ENCODE measurements at places on chromosomes 2 and 18.

GRCh38 chr2:227402959-227403358, 15.2 kb upstream of the SCYGR1 start:
- DNase-seq = no peak

GRCh38 chr2:184677171-184677570, 78.8 kb downstream of the ZNF804A start:
- no peak for DNase-seq

DNA sequence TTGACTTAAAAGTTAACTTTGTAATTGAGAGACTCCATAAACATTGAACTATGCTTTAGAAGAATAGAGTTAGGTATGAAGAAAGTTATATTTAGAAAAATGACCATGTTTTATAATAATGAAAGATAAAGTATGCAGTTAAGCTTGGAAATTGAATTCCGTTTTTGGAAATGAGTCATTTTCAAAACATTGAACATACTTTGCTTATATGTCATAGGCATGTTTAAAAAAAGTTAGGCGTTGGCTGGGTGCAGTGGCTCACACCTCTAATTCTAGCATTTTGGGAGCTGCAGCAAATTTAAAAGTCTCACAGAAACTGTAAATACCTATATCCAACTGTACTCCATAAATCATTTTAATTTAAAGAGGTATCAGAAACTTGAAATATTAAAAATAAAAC, 607.4 kb downstream of the CBLN2 start:
- no peak for DNase-seq

DNA sequence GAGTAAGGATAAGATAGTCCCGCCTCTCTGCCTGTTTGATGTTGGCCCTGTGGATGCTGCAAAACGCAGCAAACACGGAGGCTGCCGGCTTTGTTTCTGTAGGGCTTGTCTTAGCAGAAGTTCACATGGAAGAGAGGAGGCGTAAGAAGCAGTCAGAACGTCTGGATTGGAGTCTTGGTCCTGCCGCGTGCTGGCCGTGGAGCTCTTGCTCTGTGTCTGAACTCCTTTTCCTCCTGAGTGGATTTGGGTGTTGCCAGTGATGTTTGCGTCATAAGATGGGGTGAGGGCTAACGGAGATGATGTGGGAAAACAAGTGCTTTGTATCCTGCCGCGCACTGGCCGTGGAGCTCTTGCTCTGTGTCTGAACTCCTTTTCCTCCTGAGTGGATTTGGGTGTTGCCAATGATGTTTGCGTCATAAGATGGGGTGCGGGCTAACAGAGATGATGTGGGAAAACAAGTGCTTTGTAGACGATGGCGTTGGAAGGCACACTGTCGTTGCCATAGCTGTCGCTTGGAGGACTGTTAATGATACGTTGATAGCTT, 240.9 kb downstream of the AGAP1 start:
- DNase-seq = no peak

DNA sequence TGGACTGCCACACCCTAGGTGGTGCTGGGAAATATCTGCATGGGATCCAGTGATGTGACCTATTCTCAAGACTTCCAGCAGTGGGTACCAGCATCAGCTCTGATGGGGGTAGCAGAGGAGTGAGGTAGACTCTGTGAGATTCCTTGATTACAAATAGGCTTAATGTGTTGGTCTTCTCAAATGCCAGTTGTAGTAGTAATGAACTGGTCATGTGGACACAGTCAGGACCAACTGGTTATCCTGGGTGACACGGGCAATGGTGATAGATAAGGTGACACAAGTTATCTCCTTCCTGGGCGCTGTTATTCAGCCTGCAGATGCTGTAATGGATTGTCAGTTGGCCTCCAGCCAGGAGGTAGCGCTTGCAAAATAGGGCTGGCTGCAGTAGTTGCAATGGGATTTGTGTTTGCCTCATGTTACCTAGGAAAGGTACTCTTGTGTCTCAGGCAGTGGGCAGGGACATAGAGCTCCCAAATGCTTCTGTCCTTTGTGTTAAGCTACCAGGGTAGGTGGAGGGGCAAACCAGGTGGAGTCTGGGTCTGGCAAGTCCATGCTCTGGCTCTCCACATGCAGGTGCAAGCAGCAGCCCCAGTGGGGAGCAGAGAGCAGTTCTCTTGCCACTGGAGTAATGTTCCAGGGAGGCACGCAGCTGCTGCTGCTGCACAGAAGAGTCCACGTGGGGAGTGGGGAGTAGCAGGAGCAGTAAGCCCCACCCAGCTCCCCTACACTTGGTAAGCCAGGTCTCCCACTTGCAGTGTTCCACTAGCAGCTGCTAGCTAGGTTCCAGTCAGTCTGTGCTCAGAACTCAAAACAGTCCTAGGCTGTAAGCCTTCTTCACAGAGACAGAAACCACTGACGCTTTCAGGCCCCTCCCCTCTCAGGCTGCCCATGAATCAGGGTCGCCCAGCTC, 505.4 kb upstream of the DDX18 start:
- DNase-seq = no peak

DNA sequence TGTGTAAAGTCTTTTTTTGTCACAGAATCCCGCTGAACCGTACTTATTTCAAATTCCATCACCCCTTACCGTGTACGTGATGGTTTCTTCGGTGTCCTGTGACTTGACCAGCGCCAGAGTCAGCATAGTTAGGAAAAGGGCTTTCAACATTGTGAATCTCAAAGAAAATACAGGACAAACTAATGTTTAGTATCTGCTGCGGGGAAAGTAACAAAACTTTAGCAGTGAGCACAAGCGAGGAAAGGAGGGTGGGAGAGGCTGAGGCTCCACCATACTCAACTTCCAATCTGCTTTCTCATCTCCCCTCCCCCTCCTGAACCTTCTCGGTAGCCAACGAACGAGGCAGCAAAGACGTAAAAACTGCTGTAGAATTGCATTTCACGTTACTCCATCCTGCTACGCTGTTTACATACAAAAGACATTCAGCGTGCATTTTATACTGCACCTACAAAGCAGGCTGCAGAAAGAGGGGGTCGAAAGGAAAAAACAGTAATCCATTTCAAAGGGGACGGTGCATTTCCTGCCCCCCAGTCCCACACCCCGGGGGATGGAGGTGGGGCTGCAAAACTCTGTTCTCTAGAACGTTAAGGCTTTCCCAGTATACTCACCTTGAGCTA, 1.2 kb downstream of the EFEMP1 start:
- DNase-seq = no peak

- DNase-seq = no peak
Measured at GRCh38 chr2:230657906-230658305, 54.7 kb upstream of the CAB39 start.

GRCh38 chr2:210224941-210225672, at the start of gene ACADL:
ACADL (minus strand) TSS chr2:210225447; CDS start chr2:210225263, 184 bp downstream.
- peak; percentile 10 for DNase-seq

DNA sequence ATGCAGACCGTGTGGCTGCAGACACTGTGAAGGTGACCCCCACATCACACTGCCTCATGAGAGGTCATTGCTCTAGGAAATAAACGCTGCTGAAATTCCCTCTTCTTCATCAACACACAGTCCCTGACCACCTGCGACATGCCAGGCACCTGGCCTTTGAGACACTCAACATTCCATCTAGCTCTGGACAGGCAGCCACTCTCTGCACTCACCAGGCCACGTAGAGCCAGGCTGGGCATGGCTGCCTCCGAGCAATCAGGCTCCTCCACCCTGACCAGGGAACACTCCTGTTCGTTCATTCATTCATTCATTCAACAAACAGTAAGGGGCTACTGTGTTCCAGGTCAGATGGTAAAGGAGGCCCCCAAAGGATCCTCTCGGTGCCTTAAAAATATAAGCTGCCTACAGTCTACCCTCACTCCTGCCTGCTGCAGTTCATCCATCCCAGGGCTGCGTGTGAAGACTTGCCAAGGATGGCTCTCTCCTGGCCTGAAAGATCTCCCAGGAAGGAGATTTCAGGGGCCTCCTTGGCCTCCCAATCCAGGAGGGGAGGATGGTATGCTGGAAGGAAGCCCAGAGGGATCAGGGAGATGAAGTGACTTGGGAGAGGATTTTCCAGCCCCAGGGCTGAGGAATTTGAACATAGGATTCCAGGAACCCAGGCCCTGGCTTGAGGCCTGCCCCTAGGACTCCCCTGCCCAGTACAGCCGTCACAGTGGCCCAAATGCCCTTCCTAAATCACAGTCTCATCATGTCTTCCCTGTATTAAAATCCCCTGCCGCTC, 66.7 kb downstream of the TNS1 start:
- DNase-seq = no peak

GRCh38 chr2:51387235-51387634, 355.3 kb upstream of the NRXN1 start:
- DNase-seq = no peak

DNA sequence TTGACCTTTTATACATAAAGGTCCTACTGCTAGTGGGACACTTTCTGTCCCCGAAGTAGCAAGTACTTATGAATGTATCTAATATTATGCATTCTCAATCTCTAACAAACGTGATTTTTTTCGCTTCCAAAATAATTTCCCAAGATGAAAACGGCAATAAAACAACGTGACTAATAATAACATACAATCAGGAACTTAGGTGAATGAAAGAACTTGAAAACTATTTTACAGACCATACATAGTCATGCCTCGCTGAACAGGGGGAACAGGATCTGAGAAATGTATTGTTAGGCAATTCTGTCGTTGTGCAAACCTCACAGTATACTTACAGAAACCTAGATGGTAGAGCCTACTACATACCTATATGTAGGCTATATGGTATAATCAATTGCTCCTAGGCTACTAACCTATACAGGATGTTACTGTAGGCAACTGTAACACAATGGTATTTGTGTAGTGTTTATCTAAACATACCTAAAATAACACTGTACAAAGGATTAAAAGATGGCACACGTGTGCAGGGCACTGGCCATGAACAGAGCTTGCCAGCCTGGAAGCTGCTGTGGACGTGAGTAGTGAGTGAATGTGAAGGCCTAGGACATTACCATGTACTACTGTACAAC, 2.5 kb downstream of the RTN4 start:
- no peak for DNase-seq

DNA sequence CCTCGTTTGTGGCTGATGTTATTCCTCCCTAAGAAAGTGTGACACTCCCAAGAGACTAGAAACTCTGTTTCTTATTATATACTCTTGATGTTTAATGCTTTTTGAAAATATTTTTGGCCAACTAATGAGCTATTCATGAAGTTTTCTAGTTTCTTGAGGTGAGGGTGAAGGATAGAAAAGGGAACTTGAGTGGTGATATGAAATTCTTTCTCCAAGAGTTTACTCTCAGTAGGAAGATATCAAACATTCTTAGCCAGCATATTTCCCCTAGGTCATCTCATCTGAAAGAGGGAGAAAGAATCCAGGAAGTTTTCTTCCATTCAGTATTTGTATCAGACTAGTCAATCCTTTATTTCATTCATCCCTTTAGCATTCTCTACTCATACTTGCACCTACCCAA, 95.7 kb downstream of the MAP3K20 start:
- DNase-seq = no peak

DNA sequence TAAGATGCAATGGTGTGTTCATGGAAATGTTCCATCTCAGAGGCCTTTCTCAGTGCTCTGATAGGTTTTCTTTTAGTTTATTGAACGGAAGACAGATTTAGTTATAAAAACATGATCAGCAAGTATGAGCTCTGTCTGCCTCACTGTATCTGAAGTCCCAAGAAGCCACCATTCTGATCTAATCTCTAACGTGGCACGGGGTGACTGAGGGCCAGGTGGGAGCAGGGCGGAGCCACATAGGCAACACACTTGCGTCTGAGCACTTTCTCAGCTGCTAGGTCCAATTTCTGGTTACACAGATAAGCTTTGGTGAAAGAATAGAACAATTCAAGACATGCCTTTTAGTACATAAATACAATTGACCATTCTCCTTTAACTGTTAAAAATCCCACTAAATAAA, 60.4 kb downstream of the SNTG2 start:
- DNase-seq = no peak

DNA sequence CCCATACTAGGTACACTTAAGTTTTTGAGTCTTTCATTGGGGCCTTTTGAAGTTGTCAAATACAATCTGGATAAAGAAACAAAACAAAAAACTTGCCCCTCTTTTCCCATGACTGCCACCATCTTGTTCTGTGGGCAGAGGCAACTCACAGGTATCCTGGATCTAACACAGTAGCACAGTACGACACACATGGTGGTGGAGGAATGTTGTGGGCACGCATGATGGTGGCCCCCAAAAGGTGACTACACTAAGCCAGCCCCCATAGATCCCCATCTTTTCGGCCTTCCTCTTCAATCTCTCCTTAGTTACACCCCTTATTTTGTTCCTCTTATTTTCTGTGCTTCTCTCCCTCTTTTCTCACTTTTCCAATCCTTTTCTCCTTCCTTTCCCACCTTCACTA, 4.5 kb upstream of the STPG4 start:
- no peak for DNase-seq

- no peak for DNase-seq
Measured at GRCh38 chr2:211864328-211864727, 674.3 kb downstream of the ERBB4 start.

- no peak for DNase-seq
Measured at GRCh38 chr2:54479424-54479823, 23.3 kb downstream of the SPTBN1 start.

All from NCI-H2029 (cell line).